Stimulated activated CD4-positive, alpha-beta T cell treated with anti-CD3 and anti-CD28 coated beads, Interleukin-1b, Interleukin-23, amount 100 ng/mL, for 48 hours (primary cell): ENCODE measurements at places on chromosomes 3 and 15.

DNA sequence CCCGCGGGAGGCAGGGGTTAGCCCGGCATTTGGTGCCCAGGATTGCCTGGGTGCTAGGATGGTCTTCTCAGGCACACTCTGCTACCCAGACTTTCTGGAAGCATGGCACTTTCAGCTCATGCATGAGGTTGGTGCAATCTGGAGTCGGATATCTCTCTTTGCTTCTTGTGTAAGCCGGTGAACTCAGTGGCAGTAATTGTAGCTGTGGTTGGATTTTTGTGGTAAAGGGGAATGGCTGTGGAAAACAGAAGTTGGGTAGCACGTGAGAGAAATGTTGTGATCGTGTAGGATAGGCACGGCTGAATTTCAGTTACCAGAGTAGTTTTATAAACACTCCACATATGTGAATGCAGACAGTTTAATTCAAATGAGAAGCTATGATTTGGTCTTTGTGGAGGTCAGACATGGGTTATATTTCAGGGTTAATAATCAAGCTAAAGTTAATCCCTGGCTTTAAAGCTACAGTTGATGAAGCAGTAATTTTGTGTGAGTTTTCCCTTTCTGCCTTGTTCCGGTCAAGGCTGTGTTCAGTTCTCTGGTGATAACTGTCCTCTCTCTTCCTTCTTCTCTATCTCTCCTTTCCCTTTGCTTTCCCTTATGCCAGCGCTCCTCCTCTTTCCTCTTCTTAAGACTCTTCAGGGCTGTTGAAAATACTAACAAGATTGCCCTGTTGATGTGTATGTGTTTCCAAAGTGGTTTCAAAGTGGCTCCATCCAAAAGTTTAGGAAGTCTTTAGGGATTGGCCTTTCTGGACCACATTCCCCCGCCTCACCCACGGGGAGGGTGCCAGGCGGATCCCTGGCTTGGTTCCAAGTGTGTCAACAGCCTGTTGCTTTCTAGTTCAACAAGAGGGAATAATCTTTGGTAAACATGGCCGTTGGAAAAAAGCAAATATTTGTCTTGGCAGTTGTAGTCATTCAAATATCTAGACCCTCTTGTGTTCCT is 404.6 kb upstream of the C2CD4B start:
- no peak for DNase-seq

- DNase-seq: peak; percentile 53
Observed at GRCh38 chr3:41960826-41961750, 815 bp downstream of the ULK4 start.

- no peak for DNase-seq
Observed at GRCh38 chr3:2896308-2896939, 213.8 kb downstream of the IL5RA start.

GRCh38 chr3:197472151-197472550 is 83.6 kb downstream of the BDH1 start:
- DNase-seq: no peak

GRCh38 chr3:33791477-33792166 is 6.8 kb upstream of the PDCD6IP start:
- peak; percentile 45 for DNase-seq
